Left renal cortex interstitium (tissue), 4 donors: ENCODE measurements at places on chromosomes 3 and 15. TPM values are rescaled to one million over a fixed set of nuclear protein-coding genes. Genes with fewer than 3 reads are reported as not detected.

DNA sequence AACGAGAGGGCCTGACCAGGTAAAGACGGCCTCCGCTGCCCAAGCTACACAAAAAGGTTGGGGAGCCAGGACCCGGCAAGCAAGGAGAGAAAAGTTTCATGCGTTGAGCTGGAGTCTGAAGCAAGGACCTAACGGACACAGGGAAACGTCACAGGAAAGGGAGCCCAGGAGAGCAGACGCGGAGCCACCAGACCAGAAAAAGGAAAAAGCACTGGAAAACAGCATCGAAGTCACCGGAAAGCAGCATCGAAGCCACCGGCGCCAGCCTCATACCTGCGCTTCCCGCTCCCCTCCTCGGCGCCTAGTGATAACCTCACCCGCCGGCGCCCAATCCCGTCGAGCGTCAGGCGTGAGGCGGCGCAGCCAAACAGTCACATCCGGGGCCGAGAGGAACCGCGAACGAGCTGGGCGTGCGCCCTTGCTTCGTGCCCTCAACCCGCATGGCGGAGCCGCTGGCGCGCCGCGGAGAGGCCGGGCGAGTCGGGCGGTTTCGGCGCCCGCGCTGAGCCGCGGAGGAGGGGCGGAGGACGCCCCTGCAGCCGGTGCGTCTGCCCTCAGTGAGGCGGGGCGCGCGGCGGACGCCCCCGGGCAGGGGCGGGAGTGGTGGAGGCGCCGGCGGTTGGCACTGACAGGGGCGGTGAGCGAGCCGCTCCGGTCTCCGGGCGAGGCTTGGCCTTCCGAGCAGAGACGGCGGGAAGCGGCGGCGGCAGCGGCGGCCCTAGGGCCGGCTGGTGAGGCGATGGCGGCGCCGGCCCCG, at the start of the genes FBXO45 and WDR53:
Gene FBXO45, plus strand, starts transcription at position 415 of the 757 bp plus-strand sequence. Its CDS starts 325 bp downstream, at position 740.
Gene WDR53, minus strand, starts transcription at position 309 of the 757 bp plus-strand sequence. CDS start 7,079 bp downstream, outside the sequence.
- peak; percentile 62 for DNase-seq

- DNase-seq, result no peak
These were observed 878.1 kb downstream of the SI start for GRCh38 chr3:164200053-164200823.

LINGO1 gene
- polyA plus RNA-seq, result 17.2 TPM

- DNase-seq, result no peak
These were observed 1.8 kb upstream of the YEATS2 start for GRCh38 chr3:183695569-183696364.

ZNF80 gene
- polyA plus RNA-seq, result 0.06 TPM

DNA sequence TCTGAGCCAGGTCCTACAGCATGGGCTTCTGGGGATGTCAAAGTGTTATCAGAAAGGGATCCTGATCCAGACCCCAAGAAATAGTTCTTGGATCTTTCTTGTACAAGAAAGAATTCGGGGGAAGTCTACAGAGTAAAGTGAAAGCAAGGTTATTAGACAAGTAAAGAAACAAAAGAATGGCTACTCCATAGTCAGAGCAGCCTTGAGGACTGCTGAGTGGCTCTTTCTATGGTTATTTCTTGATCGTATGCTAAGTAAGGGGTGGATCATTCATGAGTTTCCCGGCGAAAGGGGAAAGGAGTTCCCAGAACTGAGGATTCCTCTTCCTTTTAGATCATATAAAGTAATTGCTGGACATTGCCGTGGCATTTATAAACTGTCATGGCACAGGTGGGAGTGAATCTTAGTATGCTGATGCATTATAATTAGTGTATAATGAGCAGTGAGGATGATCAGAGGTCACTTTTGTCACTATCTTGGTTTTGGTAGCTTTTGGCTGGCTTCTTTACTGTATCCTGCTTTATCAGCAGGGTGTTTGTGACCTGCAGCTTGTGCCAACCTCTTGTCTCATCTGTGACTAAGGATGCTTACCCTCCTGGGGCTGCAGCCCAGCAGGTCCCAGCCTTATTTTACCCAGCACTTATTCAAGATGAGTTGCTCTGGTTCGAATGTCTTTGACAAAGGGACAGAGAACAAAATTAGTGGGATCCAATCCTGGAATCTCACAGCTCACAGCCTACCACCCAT, 41.0 kb downstream of the CRYGS start:
- DNase-seq, result no peak

PLOD2 gene
- 146 TPM for polyA plus RNA-seq

RUBCN gene
- 10.7 TPM for polyA plus RNA-seq

ARNT2 gene
- 62.2 TPM for polyA plus RNA-seq

DNA sequence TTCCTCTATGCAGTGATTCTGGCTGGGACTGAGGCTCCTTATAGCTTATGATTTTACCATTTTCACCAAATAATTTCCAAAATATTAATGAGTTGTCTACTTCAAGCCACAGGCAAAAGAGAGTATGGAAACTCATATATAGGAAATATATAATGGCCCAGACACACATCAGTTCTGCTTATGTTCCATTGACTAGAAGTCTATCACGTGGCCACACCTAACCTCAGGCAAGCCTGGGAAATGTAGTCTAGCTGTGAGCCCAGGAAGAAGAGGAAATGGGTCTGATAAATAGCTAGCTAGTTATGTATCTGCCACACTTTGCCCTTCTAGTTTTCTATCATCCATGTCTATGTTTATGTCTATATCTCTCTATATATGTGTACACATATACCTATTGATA, 195.1 kb downstream of the OTOL1 start:
- no peak for DNase-seq

DNA sequence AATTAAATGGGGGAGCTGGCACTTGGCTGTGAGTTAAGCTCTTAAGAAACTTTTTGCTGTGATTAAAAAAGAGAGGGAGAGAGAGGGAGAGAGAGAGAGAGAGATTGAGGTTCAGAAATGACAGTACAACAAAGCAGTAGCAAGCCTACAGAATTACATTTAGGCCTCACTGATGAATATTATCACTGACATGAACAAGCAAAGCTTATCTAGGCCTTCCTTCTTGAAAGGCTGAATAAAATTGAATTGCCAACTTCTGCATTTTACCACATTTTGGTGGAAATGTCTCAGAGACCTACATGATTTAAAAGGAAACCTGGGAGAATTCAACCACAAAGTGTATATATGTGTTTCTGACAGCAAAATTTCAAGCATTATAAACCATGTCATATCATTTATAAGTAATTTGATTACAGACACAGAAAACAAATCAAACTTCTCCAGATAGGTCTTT, 530.8 kb downstream of the SOX2 start:
- no peak for DNase-seq

DNA sequence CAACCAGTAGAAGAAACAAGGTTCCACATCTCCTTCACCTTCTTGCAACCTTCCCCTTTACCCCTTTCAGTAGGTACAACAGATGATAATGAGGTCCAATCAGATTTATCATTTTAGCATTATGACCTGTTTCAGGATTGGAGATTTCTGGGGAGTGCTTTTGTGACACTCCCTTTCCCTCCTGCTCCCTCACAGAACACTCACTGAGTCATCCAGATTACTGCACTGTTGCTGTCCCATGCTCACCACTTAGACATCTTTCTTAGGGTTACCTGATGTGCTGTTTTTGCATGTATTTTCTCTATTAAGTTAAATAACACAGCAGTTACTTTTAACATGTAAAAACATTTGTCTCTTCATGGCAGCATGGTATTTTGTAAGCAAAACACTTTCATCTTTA, 118.5 kb downstream of the MFSD1 start:
- no peak for DNase-seq

- DNase-seq, result no peak
These were observed 17.4 kb downstream of the SH3BP5 start for GRCh38 chr3:15315003-15315402.
